DMS 273 treated with DMSO at 0.1 percent for 48 hours (cell line): ENCODE measurements at places on chromosomes 16 and 17.

- no peak for DNase-seq
These were observed 2.5 kb downstream of the VASN start for GRCh38 chr16:4373909-4374742.

GRCh38 chr17:48250949-48251348 lies 143.4 kb downstream of the SNX11 start:
- DNase-seq, result no peak

DNA sequence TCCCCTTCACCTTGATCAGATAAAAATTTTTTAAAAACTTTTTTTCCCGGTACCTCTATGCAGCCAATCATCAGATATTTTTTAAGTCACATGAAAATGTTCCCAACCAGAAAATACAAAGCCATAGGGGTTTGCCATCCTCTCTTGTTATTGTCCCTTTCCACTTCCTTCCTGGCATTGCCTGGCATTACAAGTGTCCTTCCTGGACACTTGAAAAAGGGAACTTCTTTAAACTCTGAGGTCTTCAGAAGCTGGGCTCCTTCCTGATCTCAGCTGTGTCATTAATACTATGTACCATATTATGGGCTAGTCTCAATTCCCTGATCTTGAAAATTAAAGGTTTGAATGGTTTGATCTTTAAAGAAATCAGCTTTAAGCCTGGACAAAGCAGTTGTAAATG lies 64.9 kb downstream of the TEX14 start:
- no peak for DNase-seq

- no peak for DNase-seq
These were observed 135.4 kb downstream of the CLEC16A start for GRCh38 chr16:11079652-11080187.

DNA sequence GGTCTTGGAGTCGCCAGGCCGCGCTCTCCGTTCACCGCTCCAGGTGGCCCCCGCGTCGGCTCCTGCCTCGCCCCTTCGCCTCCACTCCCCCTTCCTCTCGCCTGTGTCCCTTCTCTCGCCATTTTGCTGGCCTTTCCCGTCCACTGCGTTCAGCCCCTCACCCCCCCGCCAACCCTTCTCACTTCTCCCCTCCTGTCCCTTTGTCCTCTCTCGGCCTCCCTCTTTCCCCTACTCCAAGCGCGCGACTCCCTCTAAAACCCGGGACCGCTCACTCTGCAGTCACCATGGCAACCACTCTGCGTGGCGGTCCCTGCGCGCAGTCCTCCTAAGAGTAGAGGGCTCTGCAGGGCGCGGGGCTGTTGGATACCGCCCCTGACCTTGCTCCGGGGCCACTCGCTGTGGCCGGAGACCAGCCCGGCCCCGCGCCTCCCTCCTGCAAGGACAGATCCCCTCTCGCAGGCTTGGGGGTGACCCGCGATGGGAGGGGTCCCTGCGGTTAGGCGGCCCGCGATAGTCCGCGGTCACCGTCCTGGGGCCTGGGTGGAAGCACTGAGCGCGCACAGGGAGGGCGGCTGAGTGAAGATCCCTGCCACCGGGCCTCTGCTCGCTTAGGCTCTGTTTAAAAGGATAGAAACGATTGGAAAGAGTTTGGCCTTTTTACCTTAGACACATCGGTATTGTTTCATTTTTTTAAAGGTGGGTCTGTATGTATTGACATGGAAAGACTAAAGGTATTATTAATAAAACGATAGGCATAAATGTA lies 454 bp downstream of the CCDC40 start:
- DNase-seq, result no peak

- DNase-seq, result no peak
These were observed 2.3 kb upstream of the WFIKKN1 start for GRCh38 chr16:628321-629061.

- DNase-seq, result no peak
These were observed 20.2 kb downstream of the DNASE1 start for GRCh38 chr16:3674513-3675295.

- DNase-seq, result no peak
These were observed 12.2 kb upstream of the CCL5 start for GRCh38 chr17:35892091-35893035.

- DNase-seq, result no peak
These were observed 6.7 kb upstream of the CRHR1 start for GRCh38 chr17:45777388-45777787.

- DNase-seq, result no peak
These were observed 31.0 kb upstream of the DHRS7B start for GRCh38 chr17:21095735-21096134.

- DNase-seq, result no peak
These were observed 408 bp downstream of the LMF1 start for GRCh38 chr16:970386-970765.

GRCh38 chr16:83581994-83582747 lies 225.6 kb upstream of the HSBP1 start:
- DNase-seq, result no peak

DNA sequence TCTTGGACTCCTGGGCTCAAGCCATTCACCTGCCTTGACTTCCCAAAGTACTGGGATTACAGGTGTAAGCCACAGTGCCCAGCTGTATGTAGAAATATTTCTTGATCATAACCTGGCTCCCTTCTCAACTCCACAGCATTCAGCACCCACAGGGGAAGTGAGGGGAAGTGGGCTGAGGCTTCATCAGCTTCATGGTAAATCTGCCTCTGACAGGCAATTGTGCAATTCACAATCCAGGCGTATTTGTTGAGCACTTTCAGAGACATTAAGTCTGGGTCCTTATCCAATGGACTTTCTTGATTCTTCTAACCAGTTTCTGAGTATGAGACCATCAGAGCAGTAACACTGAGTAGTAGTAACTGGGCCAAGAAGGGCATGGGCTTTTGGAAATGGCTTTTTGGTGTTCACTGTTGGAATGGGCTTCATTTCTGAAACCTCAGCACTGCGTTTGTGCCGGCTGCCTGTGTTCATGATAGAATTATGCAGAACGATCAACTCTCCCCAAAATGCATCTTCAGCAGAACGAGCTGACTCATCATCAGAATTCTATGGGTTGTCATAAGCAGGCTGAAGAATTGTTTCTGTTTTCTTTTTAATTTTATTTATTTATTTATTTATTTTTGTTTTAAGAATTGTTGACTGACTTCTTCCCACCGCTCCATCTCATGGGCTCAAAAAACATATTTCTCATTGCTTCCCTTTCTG lies 28.9 kb downstream of the FAM20A start:
- DNase-seq, result no peak

DNA sequence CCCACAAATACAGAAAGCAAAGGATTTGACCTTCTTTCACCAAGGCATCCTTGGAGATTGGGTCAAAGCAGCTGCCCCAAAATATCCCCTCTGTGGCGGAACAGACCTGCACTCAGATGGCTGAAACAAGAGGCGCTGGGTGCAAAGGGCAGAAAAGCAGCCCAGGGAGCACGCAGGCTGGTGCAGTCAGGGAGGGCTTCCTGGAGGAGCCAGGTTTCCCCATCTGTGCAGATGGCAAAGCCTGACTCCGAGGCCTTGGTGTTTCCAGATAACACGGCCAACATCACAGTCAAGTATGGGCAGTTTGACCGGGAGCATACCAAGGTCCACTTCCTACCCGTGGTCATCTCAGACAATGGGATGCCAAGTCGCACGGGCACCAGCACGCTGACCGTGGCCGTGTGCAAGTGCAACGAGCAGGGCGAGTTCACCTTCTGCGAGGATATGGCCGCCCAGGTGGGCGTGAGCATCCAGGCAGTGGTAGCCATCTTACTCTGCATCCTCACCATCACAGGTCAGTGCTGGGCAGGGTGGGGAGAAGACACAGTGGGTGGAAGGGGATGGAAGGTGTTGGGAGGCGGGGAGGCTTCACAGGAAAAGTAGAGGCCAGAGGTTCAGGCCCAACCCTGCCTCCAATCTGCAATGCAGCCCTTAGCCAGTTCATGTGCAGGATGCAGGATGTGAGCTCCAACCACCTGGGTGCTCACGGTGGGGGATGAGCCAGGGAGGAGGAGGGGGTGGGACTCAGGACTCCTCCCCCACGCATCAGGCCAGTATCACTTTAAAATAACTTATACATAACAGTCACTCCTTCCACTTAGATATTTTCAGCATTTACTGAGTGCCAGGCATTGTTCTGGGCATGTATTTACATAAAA lies 26.4 kb upstream of the BEAN1 start:
- no peak for DNase-seq

- no peak for DNase-seq
These were observed 5.2 kb downstream of the GRB7 start for GRCh38 chr17:39742856-39743436.

GRCh38 chr17:1376061-1376460 lies 24.0 kb downstream of the YWHAE start:
- DNase-seq, result no peak

GRCh38 chr16:68892214-68892613 lies 48.9 kb downstream of the TANGO6 start:
- DNase-seq, result no peak

DNA sequence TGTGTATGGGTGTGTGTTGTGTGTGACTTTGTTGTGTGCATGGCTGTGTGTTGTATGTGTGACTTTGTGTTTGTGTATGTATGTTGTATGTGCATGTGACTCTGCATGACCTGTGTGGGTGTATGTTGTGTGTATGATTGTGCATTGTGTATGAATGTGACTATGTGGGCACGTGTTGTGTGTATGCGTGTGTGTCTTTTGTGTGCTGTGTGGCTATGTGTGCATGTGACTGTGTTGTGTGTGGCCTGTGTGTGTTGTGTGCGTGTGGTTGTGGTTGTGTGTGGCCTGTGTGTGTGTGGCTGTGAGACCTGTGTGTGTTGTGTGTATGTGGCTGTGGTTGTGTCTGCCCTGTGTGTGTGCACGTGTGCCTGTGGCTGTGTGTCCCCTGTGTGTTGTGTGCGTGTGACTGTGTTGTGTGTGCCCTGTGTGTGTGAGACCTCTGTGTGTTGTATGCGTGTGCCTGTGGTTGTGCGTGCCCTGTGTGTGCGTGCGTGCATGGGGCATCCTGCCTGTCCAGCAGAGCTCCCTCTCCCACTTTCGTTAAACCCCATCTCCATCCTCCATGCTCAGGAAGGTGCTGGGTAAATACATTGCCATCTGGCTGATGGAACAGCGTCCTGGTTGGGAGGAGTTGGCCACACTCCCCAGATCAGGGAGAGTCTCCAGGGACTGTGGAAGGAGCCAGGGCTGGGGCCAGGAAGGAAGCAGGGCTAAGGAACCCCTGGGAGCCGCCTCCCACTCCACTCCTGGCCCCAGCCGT lies 90.1 kb upstream of the GSE1 start:
- peak; percentile 77 for DNase-seq

DNA sequence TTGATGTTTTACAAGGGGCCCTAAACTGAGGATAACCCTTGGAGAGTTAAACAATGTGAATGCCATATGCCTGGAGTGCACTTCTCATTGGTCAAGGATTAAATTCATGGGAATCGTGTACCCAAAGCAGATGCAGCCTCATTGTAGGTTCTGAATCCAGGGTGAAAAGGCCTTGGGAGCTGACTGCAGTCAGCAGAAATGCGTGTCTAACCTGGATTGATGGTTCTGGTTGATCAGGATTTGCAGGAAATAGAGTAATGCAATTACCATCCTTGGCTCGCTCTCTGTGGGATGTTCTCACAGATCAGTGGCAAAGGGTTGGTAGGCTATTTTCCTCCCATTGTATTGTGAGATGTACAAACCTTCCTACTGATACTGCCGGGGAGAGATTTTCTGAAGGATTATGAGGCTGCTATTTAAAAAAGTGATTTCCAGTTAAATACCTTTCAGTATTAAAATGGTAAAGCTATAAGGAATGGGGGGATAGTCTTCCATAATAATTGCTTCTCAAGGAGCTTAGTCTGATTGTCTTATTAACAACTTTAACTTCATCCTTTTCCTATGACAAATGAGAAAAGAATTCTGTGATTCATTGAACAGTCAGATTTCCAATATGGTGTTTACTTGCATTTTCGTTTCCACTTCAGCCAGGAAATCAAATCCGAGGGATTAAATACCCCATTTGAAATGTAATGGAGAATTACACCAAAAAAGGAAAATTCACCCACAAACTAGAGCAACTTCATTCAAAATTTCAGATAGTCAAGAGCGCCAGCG lies 1028.1 kb upstream of the EEF2KMT start:
- no peak for DNase-seq

- no peak for DNase-seq
These were observed 129.7 kb downstream of the MSI2 start for GRCh38 chr17:57385975-57386374.

DNA sequence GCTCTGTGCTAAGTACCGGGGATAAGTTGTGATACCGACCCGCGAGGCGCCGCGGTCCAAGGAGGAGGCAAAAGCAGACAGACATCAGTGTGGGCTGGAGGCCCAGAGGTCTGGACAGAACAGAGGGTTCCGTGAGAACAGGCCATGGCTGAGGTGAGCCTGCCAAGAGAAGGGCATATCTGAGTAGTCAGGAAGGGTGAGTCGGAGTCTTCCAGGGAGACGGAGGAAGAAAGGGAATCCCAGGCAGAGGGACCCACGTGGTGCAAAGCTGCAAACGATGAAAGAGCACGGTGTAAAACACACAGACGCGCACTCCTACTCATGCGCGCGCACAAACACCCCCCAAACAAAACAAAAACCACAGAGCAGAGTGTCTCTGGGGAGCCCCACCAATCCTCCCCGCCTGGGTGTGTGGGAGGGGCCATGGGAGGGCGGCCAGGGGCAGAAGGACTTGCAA lies 18.1 kb downstream of the RHBDL3 start:
- no peak for DNase-seq

DNA sequence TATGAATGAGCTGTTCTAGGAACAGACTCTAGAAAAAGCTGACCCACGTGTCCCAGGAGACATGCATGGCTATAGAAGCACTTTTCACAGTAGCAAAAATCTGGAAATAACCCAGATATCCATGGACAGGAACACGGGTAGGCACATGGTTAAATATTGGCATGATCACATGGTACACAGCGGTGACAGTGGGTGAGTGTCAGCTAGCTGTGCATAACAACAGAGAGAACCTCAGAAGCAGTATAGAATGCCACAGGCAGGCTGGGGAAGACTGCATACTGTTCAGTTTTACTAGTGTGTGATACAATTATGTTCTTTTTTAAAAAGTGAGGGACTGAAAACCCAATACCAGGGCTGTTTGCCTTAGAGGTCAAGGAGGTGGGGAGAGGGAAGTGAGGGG lies 31.4 kb downstream of the EPN2 start:
- no peak for DNase-seq

DNA sequence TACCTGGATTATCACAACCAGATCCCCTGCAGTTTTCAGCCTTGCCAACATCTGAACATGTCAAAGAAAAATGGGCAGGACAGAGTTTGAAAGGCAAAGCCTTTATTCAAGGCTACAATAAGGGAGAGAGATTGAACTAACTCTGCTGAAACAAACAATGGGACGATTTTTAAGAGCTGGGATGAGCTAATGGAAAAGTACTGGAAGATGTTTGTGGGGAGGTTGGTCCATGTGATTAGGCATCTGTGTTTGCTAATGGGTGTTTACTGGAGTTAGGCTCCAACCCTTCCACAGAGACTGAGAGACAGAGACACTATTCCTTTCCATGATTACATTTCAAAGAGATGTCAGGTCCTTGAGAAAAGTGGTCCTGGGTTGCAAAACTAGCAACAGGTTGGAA lies 35.0 kb upstream of the HSBP1 start:
- no peak for DNase-seq

- DNase-seq, result no peak
These were observed 12.7 kb downstream of the SLC6A4 start for GRCh38 chr17:30222721-30223175.

GRCh38 chr16:53757971-53758609 lies 54.1 kb downstream of the FTO start:
- DNase-seq, result no peak
